Pons (tissue), 1 donor: ENCODE measurements at places on chromosomes 16 and 17.

DNA sequence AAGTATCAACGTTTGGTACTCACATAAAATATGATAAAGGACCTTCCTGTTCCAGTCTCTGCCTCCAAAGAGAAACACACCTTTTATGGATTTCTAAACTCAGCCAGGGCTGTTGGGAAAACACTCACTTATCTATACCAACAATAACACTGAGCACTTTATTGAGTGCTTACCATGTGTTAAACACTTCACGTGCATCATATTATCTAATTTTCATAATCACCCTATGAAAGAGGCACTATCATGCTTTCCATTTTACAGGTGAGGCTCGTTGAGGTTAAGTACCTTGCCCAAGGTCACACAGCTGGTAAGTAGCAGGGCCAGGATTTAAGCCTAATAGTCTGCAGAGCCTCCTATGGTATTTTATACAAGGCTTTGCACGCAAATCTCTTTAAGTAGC, 251.5 kb upstream of the SOX9 start:
- no peak for DNase-seq

GRCh38 chr17:5929721-5930120, 140.5 kb upstream of the WSCD1 start:
- no peak for DNase-seq

- no peak for DNase-seq
Observed at GRCh38 chr17:59754552-59754951, 47.1 kb downstream of the VMP1 start.

- DNase-seq, result no peak
Observed at GRCh38 chr16:85917012-85917411, 18.1 kb downstream of the IRF8 start.

- DNase-seq, result no peak
Observed at GRCh38 chr17:57033296-57033695, 51.8 kb upstream of the AKAP1 start.
